ENCODE measurements at places on chromosomes 7 and 10.

- no peak for DNase-seq
Measured at GRCh38 chr7:28435732-28436378, 23.5 kb downstream of the CREB5 start.

DNA sequence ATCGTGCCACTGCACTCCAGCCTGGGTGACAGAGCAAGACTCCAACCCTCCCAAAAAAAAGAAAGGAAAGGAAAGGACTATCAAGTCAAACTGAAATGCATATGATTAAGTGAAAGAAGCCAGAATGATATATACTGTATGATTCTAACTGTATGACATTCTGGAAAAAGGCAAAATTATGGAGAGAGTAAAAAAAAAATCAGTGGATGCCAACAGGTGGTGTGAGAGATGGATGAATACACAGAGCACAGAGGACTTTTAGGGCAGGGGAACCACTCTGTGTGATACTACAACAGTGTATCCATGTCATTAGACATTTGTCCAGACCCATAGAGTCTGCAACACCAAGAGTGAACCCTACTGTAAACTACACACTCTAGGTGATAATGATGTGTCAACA lies 99.2 kb downstream of the SLIT1 start:
- no peak for DNase-seq

- no peak for DNase-seq
Measured at GRCh38 chr10:94858005-94858404, 80.5 kb upstream of the CYP2C9 start.

- DNase-seq = no peak
Measured at GRCh38 chr7:2755531-2755930, 67.5 kb downstream of the AMZ1 start.

GRCh38 chr7:55189146-55189766 lies 170.4 kb downstream of the EGFR start:
- no peak for DNase-seq

GRCh38 chr10:60135020-60135419 lies 228.7 kb upstream of the CCDC6 start:
- DNase-seq = no peak

GRCh38 chr10:5666841-5667630 lies 641 bp upstream of the ASB13 start:
- DNase-seq = no peak

- no peak for DNase-seq
Measured at GRCh38 chr10:102757323-102757722, 13.6 kb downstream of the WBP1L start.
